ENCODE measurements at places on chromosomes 1 and 21.
A peak's percentile ranks its signal among the peaks of the same experiment; 100 is the strongest.

GRCh38 chr1:179142889-179143299 is 61.0 kb downstream of the TOR3A start:
- peak; percentile 42 for DNase-seq

DNA sequence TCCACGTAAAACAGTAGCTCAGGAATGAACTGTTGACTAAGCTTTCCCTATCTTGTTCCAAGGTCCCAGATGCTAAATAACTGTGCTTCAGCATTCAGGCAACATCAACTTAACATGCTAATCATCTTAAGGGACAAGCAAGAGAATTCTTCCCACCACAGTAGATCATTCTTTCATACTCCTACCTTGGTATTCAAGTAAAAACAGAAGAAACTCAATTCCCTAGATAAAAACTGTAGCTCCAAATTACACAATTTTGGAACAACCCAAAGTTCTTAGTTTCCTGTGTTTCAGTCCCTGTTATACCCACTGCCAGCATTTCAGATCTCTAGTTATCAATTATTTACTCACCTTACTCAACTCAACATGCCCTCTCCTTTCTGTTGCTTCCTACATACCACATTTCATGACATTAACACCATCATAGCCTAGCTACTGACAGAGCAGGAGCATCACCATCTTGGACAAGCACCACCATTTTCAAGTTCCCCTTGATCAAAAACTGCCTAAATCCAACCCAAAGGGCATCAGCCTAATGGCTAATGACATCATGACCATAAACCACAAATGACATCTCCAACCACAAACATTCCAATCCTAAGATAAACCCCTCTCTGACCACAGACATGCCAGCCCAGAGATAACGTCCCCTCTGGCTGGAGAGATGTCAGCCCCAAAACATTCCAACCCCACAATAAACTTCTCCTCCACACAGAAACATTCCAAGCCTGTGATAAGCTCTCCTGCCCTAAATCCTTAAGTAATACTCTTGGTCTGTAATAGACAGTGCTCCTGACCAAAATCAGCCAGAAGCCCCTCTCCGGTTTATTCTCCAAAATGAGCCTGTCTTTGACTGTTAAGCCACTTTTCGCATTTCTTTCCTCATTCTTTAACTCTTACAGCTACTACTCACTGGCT is 191.2 kb downstream of the RERE start:
- DNase-seq, result peak; percentile 83

GRCh38 chr1:72932025-72932424 is 649.7 kb upstream of the NEGR1 start:
- DNase-seq, result no peak

- no peak for DNase-seq
Measured at GRCh38 chr1:39080269-39080826, 54.2 kb downstream of the NDUFS5 start.

DNA sequence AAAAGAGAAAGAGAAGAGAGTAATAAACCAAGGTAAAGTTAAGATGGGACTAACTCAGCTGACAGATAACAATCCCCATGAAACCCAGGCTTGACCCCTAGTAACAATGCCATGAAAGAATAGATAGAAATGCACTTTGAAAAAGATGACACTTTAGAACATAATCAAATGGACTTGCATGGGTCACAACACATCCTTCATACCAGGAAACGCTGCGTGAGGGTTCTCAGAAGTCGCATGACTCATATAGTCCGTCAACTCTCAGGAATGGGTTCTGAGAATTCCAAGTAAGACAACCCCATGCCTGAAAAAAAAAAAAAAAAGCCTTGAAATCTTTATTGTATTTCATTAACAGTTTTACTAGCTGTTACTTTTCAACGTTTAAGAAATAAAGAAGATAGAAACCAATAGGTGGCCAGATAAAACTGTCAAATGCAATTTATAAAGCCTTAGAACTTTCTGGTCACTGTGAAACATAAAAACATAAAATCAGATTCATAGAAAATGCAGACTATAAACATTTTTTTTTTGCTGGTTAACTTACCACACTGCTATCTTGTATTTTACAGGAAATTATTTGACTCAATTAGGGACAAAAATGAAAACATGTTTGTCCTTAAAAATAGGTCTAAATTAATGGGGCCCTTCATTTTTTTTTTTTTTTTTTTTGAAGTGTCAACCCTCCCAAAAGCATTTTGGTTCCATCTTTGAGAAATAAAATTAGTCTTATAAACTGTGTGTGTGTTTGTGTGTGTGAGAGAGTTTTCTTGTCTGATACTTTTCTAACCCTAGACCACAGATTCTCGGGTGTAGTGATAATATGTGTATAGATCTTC is 202.1 kb downstream of the NCAM2 start:
- peak; percentile 74 for DNase-seq

- no peak for DNase-seq
Measured at GRCh38 chr21:30164796-30165195, 1.8 kb downstream of the CLDN17 start.

GRCh38 chr1:34829250-34829649 is 30.3 kb downstream of the SMIM12 start:
- peak; percentile 82 for DNase-seq

- peak; percentile 82 for DNase-seq
Measured at GRCh38 chr1:23872421-23872820, 4.3 kb upstream of the FUCA1 start.

DNA sequence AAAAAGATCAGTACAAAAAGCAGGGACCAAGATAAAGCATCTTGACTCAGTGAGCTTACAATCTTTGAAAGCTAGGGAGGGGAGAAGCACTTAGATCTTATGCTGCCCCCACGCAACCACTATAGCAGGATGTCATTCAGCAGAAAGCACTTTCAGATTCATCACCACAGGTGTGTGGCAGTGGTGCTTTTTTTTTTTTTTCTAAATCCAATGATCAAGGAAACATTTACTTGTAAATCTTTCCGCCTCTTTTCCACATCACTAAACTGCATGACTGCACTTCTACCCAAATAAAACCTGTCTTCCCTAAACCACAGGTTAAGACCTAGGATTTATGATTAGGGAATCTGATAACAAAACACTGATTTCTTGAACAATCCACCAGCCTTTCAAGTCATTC is 154.8 kb downstream of the SLC45A1 start:
- no peak for DNase-seq

- DNase-seq, result no peak
Measured at GRCh38 chr1:13549021-13549420, 34.6 kb upstream of the PDPN start.

All from hematopoietic multipotent progenitor cell treated with erythropoietin and hydrocortisone succinate and interleukin-3 and kit ligand, for 6 days (in vitro differentiated cells).